Fibroblast of skin of left biceps (primary cell): ENCODE measurements at places on chromosomes 12 and 14.

GRCh38 chr14:104395276-104395675, 184.3 kb upstream of the C14orf180 start:
- no peak for DNase-seq

- DNase-seq = no peak
Measured at GRCh38 chr14:54332490-54332889, 64.3 kb upstream of the CDKN3 start.

- no peak for DNase-seq
Measured at GRCh38 chr12:100753837-100754236, 40.7 kb upstream of the ANO4 start.

DNA sequence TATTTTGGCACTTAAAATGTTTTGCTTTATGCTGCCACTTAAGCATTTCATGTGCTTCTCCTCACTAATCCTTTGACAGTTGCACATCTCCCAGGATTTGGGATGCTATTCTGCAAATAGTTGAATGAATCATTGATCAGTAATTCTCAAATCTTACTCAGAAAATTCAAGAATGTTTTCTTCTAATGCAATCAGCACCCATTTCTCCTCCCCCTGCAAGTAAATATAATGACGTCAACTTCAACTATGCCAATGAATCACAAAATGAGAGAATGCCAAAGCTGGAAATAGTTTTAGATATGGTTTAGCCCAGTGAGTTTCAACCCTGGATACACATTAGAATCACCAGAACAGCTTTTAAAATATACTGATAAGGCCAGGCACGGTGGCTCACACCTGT, 2.1 kb upstream of the BLOC1S1 start:
- DNase-seq = peak; percentile 74

DNA sequence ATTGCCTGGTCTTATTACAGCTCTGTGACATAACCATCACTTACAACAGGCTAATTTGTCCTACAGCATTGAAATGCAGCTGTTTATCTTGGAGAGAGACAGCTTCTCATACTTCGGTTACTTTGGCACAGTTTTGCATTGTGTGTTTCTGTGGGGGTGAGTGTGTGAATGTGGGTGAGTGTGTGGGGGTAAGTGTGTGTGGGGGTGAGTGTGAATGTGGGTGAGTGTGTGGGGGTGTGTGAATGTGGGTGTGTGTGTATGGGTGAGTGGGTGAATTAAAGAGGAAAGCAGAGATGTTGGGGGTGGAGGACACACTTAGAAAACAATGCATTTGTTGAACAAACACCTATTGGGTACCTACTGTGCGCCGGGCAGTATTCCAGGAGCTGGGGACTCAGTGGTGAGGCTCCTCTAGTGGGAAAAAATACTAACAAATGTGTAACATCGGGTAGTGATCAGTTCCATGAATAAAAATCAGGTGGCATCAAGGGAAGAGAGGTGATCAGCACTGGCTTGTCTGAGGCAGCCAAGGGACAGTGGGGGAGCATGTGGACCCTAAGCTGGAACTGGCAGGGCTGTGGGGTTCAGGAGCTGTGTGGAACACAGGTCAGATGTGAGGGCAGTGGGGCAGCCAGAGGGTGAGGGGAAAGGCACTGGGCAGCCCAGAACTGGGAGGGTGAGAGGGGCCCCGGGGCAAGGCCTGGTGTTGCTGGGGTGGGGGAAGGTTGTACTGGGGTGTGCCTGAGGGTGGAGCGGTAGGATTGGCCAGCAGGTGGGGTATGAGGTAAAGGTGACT, 44.1 kb upstream of the AMN start:
- DNase-seq = no peak

- no peak for DNase-seq
Measured at GRCh38 chr12:129195081-129195480, 341.8 kb downstream of the GLT1D1 start.

- no peak for DNase-seq
Measured at GRCh38 chr12:88334271-88334670, 192.2 kb downstream of the TMTC3 start.
